ENCODE measurements at places on chromosomes 7 and 10. TPM values are rescaled to one million over a fixed set of nuclear protein-coding genes. Genes with fewer than 3 reads are reported as not detected.

DNA sequence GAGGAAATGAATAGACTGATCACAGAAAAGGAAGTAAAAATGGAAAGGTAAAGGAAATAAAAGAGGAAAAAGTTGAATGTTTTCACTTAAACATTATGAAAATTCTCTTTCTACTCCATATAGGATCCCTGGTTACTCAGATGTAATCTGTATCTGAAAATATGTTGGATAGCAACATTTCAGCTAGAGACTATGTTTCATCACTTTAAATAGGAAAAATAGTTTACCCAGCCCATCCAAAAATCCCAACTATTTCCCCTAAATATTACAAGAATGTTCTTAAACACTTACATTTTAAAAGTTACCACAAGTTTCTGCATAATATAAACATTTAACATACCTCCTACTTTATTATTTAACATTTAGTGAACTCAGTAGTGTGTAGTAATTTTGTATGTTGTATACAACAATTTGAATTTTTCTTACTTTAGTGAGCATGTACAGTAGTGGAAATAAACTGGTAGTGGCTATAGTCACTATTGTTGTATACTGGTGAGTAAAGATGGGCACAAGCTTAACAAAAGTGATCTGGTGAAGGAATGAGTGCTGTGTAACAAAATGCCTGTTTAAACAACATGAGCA is 27.1 kb downstream of the SLF2 start:
- DNase-seq, result no peak

DNA sequence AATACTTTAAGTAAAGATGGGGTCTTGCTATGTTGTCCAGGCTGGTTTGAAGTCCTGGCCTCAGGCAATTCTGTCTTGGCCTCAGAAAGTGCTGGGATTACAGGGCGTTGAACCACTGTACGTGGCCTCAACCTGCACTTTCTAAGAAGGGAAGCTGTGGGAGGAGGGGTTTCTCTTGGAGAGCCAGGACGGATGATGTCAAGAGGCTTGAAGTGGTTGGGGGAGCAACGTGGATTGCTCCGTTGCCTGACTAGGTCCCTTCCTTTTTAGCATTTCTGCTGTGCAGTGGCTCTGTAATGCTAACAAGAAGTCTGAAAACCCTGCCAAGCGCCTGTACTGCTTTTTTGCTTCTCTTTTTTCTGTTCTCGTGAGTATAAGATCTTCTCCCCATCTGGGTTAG is 7.2 kb downstream of the BUD23 start:
- no peak for DNase-seq

GRCh38 chr7:66558660-66559465 is 69.8 kb upstream of the KCTD7 start:
- no peak for DNase-seq

DNA sequence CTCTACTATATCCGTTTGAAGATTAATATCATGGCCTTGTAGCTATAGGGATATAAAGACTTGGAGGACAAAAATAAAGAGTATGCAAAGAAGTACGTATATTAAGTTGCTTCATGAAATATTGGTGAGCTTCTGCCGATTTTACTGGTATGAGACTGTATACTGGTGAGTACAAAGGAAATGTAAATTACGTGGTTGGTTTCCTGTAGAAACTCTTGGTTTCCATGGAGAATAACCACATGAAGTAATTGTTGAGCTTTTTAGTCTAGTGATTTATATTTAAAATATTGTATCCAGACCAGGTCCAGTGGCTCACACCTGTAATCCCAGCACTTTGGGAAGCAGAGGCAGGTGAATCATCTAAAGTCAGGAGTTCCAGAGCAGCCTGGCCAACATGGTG is 32.2 kb upstream of the GLI3 start:
- no peak for DNase-seq

Gene OGDH
- 109 TPM for total RNA-seq

- DNase-seq, result no peak
These were observed 29.4 kb upstream of the AMPH start for GRCh38 chr7:38660427-38661099.

Gene TRIL
- total RNA-seq, result 1.6 TPM

GRCh38 chr10:76175533-76176165 is 744.2 kb downstream of the LRMDA start:
- no peak for DNase-seq

DNA sequence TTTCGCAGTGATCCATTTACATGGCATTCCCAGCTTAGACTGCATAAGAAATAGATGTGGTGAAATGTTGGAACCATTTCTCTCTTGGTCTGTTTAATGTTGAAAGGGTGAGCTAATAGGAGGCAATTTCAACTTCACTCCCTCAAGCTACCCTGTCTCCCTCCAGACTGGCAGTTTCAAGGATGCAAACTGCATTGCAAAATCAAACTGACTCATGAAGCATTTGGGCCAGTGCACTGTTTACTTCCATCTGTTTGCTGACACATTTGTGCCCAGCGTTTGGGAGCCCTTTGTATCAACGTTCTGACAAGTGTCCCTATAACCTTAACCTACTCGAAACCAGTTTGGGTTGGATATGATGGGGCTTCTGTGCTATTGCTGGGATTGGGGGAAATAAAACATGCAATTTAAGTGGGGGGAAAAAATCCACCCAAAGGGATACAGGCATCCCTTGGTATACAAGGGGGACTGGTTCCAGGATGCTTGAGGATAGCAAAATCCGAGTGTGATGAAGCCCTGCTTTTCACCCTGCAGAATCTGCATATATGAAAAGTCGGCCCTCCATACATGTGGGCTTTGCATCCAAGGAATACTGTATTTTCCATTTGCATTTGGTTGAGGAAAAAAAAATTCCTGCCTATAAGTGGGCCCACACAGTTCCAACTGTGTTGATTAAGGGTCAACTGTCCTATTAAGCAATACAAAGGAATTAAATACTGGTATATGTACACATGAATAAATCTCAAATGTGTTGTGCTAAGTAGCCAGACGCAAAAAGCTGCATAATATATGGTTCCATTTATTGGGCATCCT is 15.6 kb downstream of the RHEB start:
- DNase-seq, result no peak

DNA sequence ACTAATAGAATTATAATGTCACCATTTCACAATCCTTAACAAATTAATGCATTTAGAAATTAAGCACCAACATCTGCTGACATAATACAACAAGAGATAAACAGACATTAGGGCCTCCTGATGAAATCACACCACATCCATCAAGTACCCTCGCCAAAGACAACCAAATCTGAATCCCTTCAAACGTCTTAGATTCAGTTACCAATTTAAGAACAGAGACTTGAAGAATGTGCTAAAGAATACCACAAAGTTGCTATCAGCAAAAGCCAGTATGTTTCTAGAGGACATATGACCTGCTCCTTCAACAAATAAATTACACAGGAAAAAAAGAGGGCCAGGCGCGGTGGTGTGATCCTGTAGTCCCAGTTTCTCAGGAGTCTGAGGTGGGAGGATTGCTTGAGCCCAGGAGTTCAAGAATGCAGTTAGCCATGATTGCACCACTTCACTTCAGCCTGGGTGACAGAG is 144.5 kb downstream of the REEP3 start:
- no peak for DNase-seq

Gene C10orf105
- total RNA-seq, result 0.34 TPM

DNA sequence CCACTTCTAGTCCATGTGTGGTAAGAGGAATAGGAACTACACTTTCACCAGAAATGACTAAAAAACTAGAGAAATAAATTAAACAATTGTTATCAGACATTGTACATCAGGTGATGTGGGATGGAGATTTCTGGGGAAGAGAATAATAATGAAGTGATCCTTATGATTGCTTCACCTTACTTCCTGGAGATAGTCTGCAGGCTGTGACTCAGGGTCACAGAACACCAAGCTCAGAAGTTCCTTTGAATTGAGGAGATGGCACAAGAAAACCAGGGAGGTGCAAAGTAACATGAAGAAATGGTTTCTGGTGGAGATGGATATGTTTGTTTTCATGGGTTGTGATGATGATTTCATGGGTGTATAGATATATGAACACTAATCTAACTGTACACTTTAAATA is 44.5 kb downstream of the ZWINT start:
- no peak for DNase-seq

Gene SKIDA1
- total RNA-seq, result 3.6 TPM

- DNase-seq, result no peak
These were observed 18.2 kb downstream of the NT5C3A start for GRCh38 chr7:33044401-33044718.

- DNase-seq, result no peak
These were observed 10.5 kb upstream of the SRPK2 start for GRCh38 chr7:105399043-105399725.

DNA sequence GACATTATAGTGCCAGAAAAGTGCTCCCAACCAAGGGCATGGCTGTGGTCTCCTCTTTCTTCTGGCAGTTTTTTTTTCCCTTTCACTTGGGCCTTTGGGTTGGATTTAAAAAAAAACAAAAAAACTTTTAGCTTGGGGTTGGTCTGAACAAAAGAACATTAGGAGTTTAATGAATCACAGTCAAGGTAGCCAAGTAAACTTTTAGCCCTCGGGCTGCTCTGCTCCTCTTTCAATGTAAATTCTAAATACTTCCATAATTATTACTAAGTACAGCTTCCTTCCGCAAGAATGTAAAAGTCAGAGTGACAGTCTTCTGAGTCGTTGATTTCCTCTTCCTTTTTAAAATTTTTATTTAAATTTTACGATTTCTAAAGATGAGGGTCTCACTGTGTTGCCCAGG is 79.2 kb downstream of the NRF1 start:
- no peak for DNase-seq

- no peak for DNase-seq
These were observed 249.7 kb upstream of the PITRM1 start for GRCh38 chr10:3422282-3422681.

Gene CRHR2
- total RNA-seq, result 0.34 TPM

GRCh38 chr10:21927631-21928353 is 75.7 kb downstream of the DNAJC1 start:
- no peak for DNase-seq

DNA sequence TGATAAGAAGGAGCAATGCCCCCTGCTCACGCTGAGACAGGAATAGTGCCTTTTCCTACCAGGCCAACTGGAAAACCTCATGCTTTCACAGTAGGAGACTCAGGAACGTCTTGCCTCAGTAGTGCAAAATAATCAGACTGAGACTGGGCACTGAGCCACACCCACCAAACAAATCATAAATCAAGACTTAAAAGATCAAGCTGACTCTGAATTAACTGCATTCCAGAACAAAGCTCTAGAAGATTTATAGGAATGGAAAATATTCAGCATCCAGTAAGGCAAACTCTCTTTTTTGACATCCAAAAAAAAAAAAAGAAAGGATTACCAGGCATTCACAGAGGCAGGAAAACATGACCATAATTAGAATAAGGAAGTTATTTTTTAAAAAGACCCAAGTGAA is 30.5 kb upstream of the SLC18A3 start:
- no peak for DNase-seq

Gene HSPA12A
- total RNA-seq, result 15.7 TPM

Gene NPTX2
- total RNA-seq, result 12.5 TPM

Data from ureter (tissue), 1 donor.